ENCODE measurements at places on chromosomes 7 and 10.

GRCh38 chr7:116395141-116395791 is 104.3 kb upstream of the CAV2 start:
- no peak for DNase-seq

DNA sequence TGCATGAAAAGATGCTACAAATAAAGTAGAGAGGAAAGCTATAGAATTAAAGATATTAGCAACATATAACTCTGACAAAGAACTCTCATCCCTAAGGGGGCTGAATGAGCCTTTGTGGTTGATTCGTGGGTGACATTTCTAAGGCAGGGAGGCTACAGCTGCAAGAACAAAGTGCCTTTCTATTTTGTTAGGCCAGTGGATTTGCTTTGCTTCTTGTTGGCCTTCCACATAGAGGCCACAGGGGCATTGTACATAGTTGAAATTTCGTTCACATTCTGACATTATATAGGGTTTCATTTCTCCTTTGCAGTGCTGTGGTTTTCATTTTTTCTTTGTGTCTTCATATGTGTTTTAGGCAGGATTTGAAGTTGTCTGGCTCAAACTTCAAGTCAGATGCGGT is 819.2 kb upstream of the C7orf33 start:
- DNase-seq, result no peak

DNA sequence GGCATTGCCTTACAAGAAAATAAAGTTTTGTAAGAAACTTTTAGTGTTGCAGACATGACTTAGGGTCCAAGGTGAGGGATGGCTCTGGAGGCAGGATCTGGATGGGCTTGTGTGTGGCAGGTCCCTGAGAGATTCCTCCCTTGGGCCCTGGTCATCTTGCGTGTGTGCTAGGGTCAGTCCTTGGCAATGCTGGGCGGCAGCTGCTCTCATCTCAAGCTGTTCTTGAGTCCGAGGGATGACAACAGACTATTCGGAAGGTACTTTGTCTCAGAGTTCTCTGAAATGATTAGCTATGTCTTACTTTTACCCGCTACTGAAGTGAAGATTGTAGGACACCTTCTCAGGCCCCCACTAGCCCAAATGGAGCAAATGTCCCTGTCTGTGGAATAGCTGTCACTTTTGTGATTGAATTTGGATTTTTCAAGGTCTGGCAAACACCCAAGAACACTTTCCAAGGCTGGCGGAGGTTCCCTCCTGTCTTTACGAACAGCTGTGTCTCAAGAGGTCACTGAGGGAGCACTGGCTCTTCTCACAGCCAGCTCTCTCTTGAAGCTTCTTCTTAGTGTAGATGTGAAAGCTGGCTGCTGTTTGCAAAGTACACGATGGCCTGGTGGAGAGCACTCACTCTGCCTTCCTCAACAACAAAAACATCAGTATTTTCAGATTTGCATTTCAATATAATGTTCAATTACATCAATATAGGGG is 253.6 kb downstream of the STK31 start:
- DNase-seq, result no peak

- no peak for DNase-seq
Observed at GRCh38 chr7:98285157-98286092, 3.9 kb downstream of the BRI3 start.

All from stimulated activated naive CD4-positive, alpha-beta T cell treated with Interleukin-2 at 50 U/mL for 16 hours (primary cell).